ENCODE measurements at places on chromosomes 13 and 19.
A peak's percentile ranks its signal among the peaks of the same experiment; 100 is the strongest.

GRCh38 chr13:32737679-32738078 lies 151.4 kb downstream of the PDS5B start:
- no peak for DNase-seq

DNA sequence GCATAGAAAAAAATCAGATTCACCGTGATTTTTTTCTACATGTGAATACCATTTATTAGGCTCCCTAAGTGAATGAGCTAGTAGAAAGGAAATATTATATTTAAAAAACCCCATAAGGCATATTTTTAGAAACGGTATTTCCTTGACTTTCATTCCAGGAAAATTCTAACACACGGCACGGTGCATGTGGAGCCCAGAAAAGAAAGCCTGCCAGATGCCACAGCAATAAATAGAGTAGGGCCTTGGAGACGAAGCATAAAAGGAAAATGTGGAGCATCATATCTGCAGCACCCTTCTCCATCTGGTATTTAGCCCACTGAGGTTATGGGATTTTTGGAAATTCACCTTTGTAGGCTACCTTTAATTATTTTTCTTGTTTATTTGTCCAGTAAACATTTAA lies 314.4 kb downstream of the ENOX1 start:
- DNase-seq, result no peak

DNA sequence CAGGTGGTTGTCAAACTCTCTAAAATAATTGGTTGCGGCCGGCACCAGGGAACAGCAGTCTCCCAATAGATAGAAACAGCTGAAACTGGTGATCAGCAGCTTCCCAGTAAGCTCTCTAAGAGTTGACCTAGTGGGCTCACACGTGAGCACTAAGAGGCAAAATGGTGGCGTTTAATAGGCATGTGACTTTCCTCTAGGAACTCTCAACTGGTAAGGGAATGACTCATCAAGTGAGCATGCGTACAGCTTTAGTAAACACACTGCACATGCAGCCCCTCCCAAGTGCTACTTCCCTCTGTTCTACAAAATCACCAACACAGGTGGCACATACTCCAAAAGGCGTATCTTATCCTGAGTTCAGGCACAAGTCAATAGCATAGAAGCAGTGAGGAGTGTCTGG lies 41.7 kb downstream of the TNFSF11 start:
- DNase-seq, result no peak

DNA sequence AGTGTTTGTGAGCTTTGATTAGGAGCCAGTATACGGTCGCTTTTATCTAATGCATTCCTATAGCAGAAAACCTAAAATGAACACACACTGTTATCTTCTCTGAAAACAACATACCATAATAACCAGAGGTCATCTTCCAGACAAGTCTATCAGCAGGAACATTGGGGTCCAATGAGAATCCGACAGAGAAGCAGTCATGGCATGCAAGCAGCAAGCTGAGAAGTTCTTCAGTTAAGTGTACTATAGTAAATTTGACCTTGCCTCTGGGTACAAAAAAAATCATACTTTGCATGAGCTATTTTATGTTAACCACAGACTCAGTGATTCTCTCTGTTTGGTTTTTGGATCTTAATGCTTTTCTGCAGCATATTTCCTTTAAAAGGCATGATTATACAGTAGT lies 1505.1 kb downstream of the PCDH9 start:
- DNase-seq, result no peak

DNA sequence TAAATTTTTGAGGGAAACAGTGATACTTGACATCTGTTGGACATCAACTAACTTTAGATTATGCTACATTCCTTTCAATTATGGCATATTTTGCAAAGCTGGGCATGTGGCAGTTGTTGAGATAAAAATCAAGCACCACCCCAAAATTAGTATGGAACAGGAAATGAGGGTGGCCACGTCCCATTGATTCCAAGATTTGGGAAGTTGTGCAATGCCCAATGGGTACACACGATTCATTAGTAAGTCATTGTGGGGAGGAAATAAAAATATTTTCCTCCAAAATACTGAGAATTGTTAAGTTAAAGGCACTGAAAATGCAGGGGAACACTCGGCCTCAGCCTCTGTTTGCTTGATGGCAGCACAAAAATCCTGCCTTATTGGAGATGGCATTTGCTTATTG lies 7.6 kb downstream of the ERICH6B start:
- DNase-seq, result no peak

DNA sequence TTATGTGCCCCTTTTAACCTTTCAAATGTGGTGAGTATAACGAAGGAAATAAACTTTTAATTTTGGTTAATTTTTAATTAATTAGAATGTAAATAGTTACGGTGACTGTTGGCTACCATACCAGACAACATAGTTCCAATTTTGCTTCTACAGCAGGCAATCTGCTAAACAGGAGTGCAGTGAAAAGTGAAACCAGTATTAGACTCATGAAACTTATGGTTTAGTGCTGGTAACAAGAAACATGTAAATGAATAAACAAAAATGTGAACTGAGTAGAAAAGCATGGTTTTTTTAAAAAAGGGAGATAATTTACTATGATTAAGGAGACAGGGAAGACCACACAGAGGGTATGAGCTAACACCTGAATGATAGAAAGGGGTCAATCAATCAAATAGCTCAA lies 478.4 kb downstream of the PCDH9 start:
- DNase-seq, result no peak

DNA sequence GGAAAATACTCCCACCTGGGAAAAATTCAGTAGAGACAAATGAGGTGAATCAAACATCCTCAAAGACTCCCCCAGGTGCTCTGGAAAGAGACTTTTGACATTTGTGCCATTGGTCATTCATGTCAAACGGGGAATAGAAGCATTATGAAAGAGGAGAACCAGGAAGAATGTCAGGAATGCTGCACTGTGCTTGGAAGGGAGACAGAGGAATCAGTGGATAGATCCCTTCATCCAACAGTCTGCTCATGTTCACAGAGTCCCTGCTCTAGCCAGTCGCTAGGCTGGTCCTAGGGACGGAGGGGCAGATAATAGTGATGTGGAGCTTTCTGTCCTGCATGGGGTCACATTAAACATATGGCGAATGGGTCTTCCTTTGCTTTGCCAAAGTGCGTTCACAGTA lies 384.4 kb downstream of the FGF9 start:
- DNase-seq, result no peak

GRCh38 chr19:36605101-36605876 lies at the start of gene ZNF382:
Gene ZNF382 (plus strand): TSS chr19:36605313. CDS start chr19:36609915, 4,602 bp downstream.
- peak; percentile 77 for DNase-seq

Measured in nephron progenitor cell (in vitro differentiated cells).